Left lung (tissue), 14 donors: ENCODE measurements at places on chromosomes 7 and 10. TPM values are rescaled to one million over a fixed set of nuclear protein-coding genes. Genes with fewer than 3 reads are reported as not detected.

The ANLN gene
- polyA plus RNA-seq: 42.9 TPM

The LIMK1 gene
- 24.7 TPM for polyA plus RNA-seq

The MOGAT3 gene
- polyA plus RNA-seq: 0.11 TPM

The PCGF5 gene
- 20.3 TPM for polyA plus RNA-seq

The CPED1 gene
- polyA plus RNA-seq: 29.0 TPM

- no peak for DNase-seq
Measured at GRCh38 chr10:20668985-20669384, 228.1 kb downstream of the NEBL start.

DNA sequence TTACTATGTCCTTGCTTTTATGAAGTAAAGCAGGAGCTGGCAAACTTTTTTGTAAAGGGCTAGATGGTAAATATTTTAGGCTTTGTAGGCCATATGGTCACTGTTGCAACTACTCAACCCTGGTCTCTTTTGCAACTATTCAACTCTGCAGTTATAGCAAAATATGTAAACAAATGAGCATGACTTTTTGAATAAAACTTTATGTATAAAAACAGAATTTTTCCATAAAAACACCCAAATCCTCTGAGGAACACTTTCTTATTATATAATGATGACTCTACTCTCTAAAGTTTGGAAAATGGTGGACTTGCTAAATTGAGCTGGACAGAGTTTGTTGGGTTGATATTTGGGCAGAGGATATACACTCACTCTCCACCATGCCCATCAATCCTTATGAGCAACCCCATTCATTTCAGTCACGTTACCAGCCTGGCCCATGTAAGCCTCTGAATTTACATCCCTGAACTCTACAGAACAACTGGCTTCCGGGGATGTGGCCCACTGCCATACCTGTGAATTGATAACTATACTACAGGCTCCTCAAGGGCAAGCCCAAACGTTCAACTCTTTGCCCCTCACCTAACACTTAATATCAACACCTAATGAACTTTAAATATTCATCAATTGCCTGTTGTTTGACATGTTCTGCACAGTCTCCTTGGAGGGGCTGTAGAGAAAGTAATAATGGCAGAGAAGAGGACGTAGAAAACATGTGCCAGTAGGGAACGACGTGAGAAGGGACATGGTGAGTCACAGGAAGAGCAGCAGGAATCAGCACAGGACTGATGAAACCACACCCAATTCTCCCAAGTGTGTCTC, 37.6 kb downstream of the SGMS1 start:
- no peak for DNase-seq

DNA sequence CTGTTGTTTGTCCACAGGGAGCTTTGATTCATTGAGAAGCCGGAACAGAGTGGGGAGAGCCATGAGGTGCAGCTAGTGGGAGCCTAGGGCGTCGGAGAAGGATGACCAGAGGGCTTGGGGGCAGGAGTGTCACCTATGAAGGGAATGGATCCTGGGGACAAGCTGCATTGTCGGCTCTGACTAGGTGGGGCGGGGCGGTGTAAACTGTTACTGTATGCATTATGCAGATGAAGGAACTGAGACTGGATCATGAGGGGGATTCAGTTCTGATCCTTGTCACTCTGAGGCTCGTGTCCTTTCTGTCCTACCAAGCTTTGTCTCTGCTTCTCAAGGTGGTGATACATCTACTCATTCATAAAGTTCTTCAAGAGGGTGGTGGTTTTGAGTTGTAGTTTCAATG, 39.9 kb upstream of the MMD2 start:
- no peak for DNase-seq

DNA sequence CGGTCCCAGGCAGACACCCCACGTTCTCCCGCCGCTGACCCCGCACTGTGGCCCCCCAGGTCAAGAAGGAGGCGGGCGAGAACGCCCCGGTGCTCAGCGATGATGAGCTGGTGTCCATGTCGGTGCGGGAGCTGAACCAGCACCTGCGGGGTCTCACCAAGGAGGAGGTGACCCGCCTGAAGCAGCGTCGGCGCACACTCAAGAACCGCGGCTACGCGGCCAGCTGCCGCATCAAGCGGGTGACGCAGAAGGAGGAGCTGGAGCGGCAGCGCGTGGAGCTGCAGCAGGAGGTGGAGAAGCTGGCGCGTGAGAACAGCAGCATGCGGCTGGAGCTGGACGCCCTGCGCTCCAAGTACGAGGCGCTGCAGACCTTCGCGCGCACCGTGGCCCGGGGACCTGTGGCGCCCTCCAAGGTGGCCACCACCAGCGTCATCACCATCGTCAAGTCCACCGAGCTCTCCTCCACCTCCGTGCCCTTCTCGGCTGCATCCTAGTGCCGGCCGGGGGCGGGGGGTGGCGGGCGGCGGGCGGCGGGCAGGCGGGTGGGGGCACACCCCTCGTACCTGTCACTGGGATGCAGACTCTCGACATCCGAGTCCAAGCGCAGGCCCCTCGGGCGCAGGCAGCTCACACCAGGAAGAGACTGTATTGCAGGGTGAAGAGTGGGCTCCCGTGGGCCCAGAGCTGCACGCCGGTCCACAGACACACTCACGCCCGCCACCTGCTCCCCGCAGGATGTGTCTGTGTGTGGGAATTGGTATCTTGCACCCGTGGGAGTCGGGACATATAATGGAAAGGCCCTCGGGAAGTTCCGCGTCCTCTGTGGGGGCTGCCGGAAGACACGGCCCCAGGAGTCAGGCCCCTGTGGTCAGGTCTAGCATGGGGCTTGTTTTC, 9.6 kb downstream of the MAFK start:
- DNase-seq: no peak

- DNase-seq: no peak
Measured at GRCh38 chr10:69818676-69819239, 17.1 kb downstream of the COL13A1 start.

- DNase-seq: no peak
Measured at GRCh38 chr10:68106656-68107055, 2.6 kb upstream of the MYPN start.

DNA sequence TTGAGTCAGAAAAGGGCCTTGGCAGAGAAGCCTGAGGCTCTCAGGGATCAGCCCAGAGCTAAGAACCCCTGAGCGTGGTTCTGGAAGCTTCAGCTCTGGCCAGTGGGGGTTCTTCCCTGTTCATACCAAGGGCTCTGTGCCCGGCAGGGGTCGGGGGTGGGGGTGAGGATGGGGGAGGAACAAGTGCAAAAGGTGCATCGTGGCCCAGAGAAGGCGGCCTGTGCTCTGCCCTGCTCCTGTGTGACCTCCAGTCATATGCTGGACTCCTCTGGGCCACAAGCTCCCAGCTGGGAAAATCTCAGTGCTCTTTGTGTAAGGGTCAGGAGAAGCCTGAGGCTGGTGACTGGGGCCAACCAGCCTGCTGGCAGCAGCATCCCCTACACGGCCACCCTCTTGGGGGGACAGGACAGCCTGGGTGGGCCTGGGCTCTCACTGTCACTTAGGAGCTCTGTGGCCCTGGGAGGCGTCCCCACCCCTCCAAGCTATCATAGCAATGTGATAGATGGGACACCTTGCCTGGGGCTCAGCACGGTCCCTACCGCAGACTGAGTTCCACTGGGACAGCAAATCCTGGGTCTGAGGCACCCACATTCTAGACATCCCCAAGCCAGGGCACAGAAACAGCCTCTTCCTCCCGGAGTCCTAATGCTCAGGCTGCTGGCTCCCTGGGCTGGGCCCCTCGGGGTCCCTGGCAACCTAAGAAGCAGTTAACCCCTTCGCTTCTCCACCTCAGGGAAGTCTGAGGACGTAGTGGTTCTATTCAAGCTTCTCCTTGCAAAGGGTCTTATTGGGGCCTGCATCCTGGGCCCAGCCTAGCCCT, 2.5 kb downstream of the MMRN2 start:
- DNase-seq: no peak

GRCh38 chr10:107434201-107434600, 269.7 kb upstream of the SORCS1 start:
- DNase-seq: no peak

- DNase-seq: no peak
Measured at GRCh38 chr10:102243309-102243708, 2.0 kb upstream of the PITX3 start.

- no peak for DNase-seq
Measured at GRCh38 chr10:53153831-53154230, 381.2 kb upstream of the MBL2 start.

DNA sequence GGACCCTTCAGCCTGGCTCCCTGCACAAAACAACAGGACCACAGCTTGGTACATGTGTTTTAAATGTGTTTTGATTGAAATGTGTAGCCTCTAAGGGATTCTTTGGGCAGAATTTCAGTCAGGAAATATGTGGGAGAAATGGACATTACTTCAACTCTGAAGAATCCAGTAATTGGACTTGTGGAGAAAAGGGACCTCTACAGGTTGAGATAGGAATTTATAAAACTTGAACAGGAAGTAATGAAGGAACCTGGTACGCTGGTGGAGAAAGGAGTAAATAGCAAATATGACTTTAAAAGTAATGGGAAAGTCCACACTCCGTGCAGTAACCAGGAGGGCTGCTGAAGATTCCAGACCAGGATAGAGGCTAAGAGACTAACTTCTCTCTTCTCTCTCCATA, 220.5 kb downstream of the LHFPL3 start:
- DNase-seq: no peak

GRCh38 chr7:19920166-19920565, 146.7 kb upstream of the TMEM196 start:
- peak; percentile 49 for DNase-seq

GRCh38 chr7:95960706-95961244, 188.4 kb downstream of the DYNC1I1 start:
- DNase-seq: no peak

GRCh38 chr7:83547526-83547925, 101.4 kb downstream of the SEMA3E start:
- peak; percentile 30 for DNase-seq

DNA sequence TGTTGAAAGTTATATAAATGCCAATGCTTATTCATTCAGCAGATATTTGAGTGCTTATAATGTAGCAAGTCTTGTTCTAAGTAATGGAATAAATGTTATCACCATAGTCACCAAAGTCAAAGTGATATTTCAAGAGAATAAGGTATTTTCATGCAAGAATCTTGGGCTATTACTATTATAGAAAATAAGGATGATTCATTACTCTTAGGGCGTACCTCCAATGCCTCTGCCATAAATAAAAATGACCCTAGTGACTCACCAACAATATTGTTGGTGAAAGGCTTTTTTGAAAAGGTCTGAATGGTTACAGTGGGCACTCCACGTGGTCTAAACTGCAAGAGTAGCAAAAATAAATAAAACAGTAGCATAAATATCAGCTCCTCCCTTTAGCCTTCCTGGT, 68.4 kb downstream of the RALA start:
- no peak for DNase-seq

GRCh38 chr7:1884583-1885350, 214.7 kb downstream of the ELFN1 start:
- DNase-seq: peak; percentile 62

GRCh38 chr7:150003304-150003810, 129.6 kb downstream of the ATP6V0E2 start:
- no peak for DNase-seq

- no peak for DNase-seq
Measured at GRCh38 chr10:89171263-89171872, 35.7 kb downstream of the CH25H start.

- DNase-seq: no peak
Measured at GRCh38 chr7:140297192-140297591, 101.1 kb downstream of the SLC37A3 start.

- no peak for DNase-seq
Measured at GRCh38 chr10:15661574-15661973, 58.1 kb downstream of the ITGA8 start.

- peak; percentile 77 for DNase-seq
Measured at GRCh38 chr7:1919539-1920265, 249.6 kb downstream of the ELFN1 start.

- DNase-seq: no peak
Measured at GRCh38 chr7:132412435-132412834, 163.8 kb downstream of the PLXNA4 start.
